Stimulated activated CD4-positive, alpha-beta T cell treated with anti-CD3 and anti-CD28 coated beads, Interleukin-2, amount 100 ng/mL, for 24 hours (primary cell): ENCODE measurements at places on chromosomes 16 and 17.
A peak's percentile ranks its signal among the peaks of the same experiment; 100 is the strongest.

DNA sequence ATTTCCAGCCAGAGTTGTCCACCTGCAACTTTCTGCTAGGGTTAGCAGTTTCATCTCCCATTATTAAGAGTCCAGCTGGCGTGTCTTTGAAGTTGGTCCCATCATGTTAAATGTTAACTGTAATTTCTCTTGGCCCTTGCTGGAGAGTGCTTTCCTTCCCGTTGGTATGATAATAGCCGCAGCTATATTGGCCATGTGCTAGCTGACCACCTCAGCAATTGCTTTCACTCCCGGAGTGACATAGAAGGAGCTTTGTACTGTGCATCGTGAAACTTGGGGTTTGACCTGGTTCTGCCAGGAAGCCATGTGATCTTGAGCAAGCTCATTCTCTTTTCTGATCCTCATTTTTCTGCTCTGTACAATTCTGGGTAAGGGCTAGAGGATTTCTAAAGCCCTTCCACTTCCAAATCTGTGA lies 81.0 kb upstream of the TBX2 start:
- no peak for DNase-seq

DNA sequence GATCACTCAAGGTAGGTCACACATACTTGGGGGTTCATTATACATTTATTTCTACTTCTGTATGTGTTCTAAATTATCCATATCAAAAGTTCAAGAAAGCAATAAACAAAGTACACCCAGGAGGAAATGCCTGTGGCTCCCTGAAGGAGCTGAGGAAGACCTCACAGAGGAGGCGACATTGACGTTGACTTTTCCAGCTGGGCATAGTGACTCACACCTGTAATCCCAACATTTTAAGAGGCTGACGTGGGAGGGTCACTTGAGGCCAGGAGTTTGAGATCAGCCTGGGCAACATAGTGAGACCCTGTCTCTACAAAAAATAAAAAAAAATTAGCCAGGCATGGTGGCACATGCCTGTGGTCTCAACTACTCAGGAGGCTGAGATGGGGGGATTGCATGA lies 16.3 kb downstream of the ITGAD start:
- DNase-seq, result no peak

DNA sequence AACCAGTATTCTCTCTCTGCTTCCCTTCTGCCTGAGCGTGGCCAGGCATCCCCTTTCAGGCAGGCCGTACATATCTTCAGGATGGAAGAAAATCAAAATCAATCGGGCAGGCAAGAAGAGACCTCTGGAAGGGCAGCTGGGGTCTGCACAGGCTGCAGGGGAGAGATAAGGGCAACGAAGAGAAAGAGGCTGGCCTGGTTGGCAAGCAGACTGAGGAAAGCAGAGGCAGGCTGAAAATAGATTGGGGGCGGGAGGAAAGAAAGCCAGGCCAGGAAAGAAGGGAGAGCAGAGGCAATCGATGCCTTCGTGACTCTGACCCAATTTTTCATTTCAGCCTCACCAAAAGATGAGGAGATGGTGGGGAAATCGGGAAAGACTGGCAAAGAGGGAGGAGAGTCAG lies 18.1 kb downstream of the PIPOX start:
- no peak for DNase-seq

- no peak for DNase-seq
These were observed 69.5 kb upstream of the CIBAR2 start for GRCh38 chr16:85181739-85182129.

- DNase-seq, result no peak
These were observed 5.5 kb downstream of the TRAF7 start for GRCh38 chr16:2160915-2161551.

DNA sequence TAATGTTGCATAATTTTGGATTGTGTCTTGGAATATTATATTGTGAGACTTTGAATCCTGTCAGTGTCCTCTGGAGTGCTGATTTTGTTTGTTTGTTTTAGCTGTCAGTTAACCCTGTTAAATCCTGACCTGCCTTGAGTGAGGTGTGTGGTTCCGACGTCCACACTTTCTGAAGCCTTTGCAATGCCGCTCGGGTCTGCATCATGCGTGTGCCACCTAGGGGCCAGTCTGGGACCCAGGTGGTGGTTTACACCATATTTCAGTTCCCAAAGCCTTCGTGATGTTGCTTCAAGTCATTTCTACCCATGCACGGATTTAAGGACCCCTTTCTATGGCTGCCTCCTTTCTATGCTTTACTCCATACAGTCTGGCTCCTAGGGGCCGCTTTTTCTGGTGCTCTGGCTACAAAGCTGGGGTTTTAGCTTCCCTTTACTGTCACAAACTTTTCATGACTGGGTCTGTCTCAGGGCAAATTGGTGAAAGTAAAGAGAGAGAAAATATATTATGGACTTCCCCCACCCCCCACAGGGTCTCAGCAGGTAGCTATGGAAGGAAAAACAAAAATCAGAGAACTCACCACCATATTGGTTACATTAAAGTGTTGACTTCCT lies 11.4 kb upstream of the OR4D1 start:
- DNase-seq, result no peak

- DNase-seq, result no peak
These were observed at the start of gene VMO1 for GRCh38 chr17:4786106-4786511. Gene VMO1 (minus strand): TSS chr17:4786364. CDS start chr17:4786352, 12 bp downstream.

- DNase-seq, result no peak
These were observed 46.3 kb downstream of the KCNJ2 start for GRCh38 chr17:70215656-70216055.

DNA sequence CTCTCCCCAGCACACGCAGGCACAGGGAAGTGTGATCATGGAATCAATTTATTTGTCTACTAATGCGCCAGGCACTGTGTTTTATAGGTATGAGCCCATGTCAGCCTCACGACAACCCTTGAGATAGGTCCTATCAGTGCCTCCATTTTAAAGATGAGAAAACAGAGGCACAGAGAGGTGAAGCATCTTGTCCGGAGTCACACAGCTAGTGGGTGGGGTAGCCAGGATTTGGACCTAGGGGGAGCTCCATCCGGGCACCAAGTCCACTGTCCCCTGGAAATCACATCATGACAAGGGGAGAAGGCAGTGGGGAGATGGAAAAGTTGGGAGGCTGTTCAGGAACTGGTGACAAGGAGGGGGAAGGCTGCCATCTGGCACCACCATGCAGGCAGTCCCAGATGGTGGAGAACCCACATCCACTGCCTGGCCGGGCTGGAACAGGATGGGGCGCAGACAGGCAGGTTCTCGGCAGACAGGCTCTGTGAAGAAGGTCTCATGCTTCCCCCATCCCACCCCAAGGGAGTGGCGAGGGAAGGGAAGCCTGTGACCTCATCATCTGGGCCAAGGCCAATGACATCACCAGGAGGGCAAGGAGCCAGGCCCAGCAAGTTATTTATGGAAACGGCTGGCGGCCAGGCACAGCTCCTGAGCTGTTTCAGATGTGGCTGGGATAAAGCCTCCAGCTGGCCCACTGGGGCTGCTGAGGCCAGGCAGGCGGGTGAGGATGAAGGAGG lies 126.0 kb upstream of the SDK2 start:
- no peak for DNase-seq

- DNase-seq, result no peak
These were observed 9.2 kb downstream of the NXN start for GRCh38 chr17:970364-970763.

DNA sequence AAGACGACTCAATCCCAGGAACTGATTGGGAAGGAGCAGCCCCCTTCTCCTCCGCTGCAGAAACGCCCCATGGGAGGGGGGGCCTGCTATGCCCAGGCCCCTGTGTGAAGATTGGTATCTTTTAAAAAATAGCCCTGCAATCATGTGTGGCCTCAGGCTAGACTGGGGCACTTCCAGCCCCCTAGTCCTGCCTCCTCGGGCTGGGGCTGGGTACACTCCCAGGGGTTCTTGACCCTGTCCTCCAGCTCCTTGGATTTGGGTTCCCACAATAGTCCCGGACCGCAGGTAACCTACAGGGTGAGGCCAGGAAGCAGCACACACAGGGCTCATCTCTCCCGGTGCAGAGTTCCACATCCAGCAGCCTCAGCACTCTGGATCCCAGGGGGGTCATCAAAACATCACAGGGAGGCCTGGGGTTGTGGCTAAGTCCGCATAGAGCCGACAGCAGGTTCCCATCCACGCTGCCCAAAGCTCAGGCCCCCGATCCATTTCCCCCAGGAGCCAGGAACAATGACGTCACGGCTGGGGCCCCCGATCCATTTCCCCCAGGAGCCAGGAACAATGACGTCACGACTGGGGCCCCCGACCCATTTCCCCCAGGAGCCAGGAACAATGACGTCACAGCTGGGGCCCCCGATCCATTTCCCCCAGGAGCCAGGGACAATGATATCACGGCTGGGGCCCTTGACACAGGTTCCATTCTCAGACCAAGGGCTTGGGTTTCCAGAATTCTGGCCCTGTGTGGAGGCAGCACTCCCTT lies 202.4 kb downstream of the IRF8 start:
- no peak for DNase-seq

- no peak for DNase-seq
These were observed 48.5 kb downstream of the ARHGAP27 start for GRCh38 chr17:45384047-45384788.

GRCh38 chr17:45792995-45793755 lies 9.1 kb downstream of the CRHR1 start:
- DNase-seq, result no peak

GRCh38 chr16:68627951-68628425 lies 17.1 kb upstream of the CDH3 start:
- no peak for DNase-seq

- DNase-seq, result no peak
These were observed 65.9 kb downstream of the CCT6B start for GRCh38 chr17:34895383-34895782.

DNA sequence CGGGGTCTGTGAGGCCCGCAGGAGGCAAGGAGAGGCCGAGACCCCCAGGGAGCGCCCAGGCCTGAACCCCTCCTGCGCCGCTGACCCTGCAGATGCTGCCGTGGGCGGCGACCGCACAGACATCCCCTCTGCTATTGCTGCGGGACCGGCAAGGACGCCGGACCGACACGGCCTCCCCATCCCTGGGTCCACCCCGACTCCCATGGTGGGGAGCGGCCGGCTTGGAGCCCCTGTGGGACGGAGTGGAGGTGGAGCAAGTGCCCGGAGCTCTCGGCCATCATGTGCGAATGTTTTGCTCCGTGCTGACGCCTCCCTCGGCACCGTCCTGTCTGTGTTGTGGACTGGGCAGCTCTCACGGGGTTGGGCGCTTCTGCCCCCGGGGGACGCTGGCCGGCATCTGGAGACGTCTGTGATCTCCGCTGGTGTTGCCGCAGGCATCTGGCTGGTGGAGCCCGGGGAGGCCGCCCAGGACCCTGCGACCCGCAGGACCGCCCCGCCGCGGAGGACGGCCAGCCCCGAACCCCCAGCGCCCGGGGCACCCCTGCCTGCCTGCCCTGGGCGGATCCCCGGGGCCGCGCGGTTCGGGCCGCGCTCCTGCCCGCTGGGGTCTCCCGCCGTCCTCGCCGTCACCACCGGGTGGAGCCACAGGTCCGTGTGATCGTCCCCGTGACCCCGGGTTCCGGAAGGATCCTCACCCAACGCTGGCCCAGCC lies 12.8 kb upstream of the GNG13 start:
- DNase-seq, result peak; percentile 66

DNA sequence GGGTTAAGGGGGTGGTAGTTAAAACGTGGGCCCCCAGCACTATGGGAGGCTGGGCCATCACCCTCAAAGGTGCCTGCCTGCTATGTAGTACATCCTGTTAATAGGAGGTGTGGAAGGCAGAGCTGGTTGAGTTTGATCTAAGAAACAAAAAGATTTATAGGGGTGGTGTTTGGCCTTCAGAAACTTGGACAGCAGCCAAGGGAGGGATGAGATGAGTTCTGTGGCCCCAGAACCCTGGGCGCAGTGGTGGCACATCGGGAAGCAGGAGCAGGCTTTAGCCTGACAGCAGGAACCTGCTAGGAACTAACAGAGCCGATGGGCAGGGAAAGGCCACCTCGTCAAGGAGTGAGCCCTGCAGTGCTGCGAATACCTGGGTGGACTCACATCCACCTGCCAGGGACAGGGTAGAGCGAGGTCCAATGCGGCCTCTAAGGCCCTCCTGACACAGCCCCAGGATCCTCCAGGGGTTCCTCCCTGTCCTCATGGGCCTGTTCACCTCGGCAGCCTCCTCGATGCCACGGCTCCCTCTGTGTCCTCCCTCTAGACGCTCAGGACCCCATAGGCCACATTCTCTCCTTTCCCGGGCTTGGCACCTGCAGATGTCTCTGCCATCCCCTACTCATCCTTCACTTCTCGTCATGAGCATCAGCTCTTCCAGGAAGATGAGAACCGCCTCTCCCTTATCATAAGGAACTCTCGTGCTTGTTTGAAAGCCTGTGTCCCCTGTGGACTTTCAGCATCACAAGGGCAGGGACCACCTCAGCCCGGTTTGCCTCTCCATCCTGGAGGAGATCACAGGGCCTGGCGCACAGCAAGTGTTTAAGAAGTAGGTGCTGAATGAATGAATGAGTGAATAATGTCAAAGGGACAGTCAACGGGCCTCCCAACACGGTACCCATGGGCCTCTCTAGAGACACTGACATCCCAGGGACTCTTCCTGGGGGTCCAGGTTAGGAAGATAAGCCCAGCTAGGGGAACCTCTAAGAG lies 103.5 kb upstream of the TNRC6C start:
- DNase-seq, result no peak

DNA sequence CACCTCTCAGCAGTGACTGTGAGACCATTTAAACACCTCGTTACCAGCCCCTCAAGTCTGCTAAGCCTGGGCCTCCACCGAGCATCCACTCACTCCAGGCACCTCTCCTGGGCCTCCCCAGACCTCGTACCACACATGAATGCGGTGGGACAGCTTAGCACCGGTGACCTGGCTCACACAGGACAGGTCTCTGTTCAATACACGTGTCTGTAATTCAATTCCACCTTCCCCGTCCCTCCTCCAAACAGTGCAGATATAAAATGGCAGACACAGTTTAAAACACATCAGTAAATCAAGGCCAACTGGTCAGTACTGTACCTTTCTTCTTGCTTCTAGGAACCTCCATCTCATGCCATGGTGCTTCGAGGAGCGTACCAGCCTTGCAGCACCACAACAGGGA lies 73.9 kb downstream of the ZNF778 start:
- DNase-seq, result no peak

DNA sequence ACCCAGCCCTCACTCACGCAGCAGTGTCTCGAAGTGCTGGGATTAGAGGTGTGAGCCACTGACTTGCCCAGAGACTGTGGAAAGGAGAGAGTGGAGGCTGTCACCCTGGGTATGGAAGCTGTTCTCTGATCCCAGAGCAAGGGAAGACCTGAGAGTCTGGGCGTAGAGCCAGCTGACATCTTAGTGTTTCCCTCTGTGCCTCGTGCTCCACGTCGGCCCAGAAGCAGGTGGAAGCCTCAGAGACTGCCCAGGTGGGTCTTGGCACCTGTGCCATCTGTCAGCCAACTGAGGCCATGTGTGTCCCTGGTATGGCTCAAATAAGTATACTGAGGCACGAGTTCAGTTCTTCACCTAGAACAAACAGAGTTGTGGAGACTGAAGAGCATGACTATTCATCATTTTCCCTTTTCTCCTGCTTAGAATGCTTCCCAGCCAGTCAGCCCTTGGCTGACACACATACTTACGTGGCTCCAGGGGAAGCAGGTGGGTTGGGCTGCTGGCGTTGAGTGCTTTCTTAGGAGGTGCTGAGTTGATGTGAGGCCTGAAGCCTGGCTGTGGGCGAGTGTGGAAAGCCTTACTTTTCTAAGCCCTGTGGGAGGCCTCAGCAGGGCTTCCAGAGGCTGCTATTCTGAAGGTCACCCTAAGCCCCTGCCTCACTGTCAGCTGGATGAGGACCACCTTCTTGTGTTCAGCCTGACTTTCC lies 8.1 kb downstream of the CTRL start:
- no peak for DNase-seq
